ENCODE measurements at places on chromosomes 3 and 15.

- no peak for DNase-seq
Measured at GRCh38 chr3:32597656-32598055, 27.0 kb upstream of the DYNC1LI1 start.

DNA sequence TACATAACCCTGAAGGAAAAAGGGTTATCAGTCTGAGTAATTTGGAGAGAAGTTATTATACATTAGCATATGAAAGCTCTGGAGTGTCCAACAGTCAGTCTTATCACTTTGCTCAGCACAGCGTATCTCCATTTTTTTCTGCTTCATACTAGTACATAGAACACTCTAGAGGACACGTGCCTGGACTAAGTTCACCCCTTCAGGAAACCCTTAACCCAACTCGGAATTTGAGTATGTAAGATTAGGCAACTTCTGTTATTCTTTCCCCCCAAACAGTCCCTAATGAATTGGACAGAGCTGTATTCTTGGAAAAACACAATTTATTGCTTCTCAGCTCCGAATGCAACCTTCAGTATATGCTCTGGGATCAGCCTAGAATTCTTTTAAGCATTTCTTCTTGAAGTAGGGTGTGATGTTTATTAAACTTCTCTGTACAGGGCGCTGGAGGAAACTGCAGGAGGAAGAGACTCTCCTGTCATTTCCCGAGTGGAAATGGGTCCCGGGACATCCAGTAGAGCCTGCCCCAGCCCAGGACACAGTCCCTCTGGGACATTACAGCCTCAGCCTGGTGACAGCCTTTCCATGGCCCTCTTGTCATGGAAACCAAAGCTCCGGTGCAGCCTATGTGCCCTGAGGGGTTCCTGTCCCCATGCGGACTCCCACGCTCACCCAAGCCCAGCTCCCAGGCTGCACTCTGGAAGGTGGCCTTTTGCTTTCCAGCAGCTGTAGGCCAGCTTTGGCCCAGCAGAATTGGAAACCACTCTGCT, 37.3 kb upstream of the CMTM8 start:
- no peak for DNase-seq

DNA sequence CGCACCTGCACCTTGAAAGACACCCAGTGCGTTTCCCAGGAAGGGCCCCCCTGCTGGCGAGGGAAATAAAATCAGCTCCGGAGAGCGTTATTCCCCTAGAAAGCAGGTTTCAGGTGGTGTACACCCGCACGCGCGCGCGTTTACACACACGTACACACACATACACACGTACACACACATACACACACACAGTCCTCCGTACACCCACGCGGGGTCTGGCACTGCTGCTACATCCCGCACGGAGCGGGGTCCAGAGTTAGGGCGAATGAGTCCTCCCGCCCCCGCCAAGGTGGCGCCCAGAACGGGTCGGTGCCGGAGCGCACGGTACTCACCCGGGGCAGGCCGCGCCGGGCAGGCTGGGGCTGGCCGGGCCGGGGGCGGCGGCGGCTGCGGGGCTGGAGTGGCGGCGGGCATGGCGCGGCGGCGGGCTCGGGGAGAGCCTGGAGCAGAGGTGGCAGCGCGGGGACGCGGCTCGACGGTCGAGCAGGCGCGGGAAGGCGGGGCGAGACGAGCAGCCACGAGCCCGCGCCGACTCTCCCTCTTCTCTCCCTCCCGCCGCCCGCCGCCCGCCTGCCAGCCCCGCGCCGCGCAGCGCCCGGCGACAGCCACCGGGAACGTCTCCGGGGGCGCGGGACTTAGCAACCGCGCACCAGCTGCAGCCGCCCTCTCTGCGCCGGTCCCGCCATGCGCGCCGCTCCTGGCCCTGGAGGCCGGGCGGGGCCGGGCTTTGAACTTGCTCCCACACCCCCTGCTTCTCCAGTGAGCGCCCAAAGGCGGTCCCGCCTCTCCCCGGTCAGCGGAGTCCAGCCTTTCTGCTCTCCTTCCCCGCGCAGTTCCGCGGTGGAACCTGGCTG, at the start of gene DCLK3:
Gene DCLK3 (minus strand): TSS at position 704 of the 854 bp plus-strand sequence. CDS start 290 bp downstream, at position 414.
- DNase-seq, result no peak

- DNase-seq, result no peak
Measured at GRCh38 chr3:69738859-69739203, 433 bp upstream of the MITF start.

DNA sequence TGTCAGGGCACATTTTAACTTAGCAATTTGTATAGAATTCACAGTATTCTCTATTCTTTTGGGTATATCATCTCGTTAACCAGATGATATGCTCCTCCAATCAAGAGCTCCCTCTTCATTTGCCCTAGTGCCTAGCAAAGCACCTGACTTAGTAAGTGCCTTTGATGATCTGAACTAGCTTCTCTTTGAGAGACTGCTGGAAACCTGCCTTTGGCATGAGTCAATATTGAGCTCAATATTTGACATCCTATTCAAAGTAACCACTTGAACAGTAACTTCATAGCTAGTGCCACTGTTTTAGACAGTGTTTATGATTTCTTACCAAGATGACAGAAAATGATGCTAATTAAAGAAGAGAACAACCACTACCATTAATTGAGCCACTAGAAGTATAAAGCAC, 696.3 kb upstream of the UBE2E2 start:
- no peak for DNase-seq

- DNase-seq, result no peak
Measured at GRCh38 chr15:68429691-68430470, 2.1 kb downstream of the ITGA11 start.

GRCh38 chr3:27729325-27729724, 7.2 kb upstream of the EOMES start:
- no peak for DNase-seq

- no peak for DNase-seq
Measured at GRCh38 chr15:45228931-45229330, 23.1 kb upstream of the SLC28A2 start.

DNA sequence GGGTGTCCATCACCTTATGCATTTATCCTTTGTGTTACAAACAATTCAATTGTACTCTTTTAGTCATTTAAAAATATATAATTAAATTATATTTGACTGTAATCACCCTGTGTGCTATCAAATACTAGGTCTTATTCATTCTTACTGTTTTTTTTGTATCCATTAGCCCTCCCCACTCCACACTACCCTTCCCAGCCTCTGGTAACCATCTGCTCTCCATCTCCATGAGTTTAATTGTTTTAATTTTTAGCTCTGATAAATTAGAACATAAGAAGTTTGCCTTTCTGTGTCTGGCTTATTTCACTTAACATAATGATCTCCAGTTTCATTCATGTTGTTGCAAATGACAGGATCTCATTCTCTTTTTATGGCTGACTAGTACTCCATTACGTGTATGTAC, 16.8 kb downstream of the C3orf20 start:
- no peak for DNase-seq

DNA sequence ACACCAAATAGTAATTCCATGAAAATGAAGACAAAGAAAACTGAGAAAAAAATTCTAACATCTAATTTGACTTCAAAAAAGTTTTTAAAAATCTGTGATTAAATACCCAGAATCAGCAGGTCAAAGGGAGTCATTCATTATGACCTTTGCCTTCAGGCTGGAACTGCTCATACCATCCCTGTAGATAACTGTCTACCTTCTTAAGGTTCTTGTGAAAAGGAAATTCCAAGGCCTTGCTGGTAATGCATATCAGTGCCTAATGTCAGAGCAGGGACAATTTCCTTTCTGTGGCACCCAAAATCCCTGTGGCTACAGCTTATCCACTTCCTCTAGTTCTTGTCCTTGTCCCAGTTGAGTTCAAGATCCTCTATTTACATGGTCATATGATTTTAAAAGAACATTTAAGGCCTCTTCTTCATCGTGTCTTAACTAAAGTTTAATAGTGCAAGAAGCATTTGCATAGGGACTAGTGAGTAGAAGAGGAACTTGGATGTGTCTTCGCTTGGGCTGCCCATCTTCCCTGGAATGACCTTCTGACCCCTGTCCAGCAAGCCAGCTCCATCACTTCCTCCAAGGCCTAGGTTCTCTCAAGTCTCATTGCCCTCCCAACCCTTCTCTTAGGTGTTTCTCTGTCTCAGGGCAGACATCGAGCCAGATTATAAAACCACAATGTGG, 8.7 kb upstream of the PLCL2 start:
- DNase-seq, result no peak

DNA sequence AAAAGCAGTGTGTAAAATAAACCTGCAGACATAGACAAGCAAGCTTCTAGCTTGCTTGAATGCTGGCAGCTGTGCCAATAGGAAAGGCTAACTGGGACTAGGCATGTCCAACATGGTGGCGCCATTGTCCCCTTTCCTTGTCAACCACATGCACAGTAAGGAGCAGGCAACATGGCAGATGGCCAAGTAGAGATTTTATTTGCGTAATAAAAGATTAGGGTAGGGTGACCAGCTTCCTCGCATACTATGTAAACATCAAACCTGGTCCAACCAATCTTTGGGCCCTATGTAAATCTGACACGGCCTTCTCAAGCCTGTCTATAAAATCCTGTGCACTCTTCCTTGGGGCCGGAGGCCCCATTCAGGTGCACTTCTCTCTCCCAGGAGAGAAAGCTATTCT, 575.4 kb upstream of the GOLIM4 start:
- no peak for DNase-seq

GRCh38 chr3:185658504-185658912, 72.4 kb downstream of the SENP2 start:
- peak; percentile 3 for DNase-seq

DNA sequence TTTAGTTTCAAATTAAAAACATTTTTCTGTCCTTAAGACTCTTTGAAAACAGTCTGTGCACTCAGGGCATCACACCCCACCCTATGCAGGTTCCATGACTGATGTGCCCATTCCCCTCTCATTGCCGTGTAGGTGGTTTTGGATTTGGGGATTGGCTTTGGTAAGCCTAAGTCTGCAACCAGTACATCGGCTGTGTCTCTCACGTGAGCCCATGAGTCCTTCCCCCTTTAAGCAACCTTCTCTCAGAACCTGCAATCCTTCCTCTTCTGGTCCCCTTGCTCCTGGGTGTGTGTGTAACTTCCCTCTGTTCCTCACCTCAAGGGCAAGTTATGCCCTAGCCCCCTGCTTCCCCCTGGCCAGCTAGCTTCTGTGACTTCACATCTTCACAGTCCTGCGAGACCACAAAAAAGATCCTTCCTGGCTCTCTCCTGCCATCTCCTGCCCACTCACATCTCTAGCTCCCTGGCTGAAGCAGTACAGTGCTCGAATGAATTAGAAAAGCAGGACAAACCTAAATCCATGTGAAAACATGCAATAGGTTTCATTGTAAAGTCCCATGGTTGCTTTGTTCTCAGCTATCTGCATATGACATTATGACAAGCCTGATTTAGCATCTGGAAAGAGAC, 126.7 kb downstream of the UACA start:
- DNase-seq, result no peak

GRCh38 chr15:45333550-45333949, 44.8 kb downstream of the GATM start:
- DNase-seq, result no peak

- DNase-seq, result no peak
Measured at GRCh38 chr3:72245183-72245811, 460.3 kb upstream of the PROK2 start.

DNA sequence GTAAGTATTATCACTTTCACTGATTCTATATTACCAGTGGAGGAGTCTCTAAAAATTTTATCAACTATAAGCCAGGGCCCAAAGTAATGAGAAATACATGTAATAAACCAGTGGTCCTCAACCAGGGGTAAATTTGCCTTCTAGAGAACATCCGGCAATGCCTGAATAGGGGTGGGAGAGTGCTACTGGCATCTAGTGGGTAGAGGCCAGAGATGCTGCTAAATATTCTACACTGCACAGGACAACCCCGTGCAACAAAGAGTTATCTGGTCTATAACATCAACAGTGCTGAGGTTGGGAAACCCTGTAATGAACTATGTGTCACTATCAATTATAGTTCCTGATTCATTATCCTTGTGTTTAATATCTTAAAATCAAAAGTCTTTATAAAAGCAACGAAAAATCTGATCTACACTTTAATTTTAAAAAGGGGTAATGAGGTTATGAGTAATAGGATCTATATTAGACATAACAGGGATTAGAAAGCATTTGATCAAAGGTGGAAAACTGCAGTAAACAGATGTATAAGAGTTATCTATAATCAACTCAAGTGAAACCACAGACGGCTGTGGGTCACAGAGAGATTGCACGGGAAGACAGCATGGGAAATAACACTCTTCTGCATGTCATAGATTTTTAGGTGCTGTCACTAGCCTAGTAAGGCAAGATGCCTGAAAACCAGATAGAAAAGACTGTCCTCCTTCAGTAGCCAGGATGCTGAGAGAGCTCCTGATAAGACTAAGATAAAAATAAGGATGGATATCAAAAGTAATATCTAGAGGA, 2.0 kb downstream of the LYSMD2 start:
- peak; percentile 40 for DNase-seq

GRCh38 chr3:144801890-144802289, 830.3 kb downstream of the DIPK2A start:
- DNase-seq, result no peak

- no peak for DNase-seq
Measured at GRCh38 chr3:34387826-34388564, 589.6 kb downstream of the PDCD6IP start.

- DNase-seq, result no peak
Measured at GRCh38 chr15:66953523-66954229, 111.7 kb upstream of the SMAD3 start.

- DNase-seq, result no peak
Measured at GRCh38 chr3:113295463-113295862, 84.1 kb downstream of the BOC start.

- DNase-seq, result no peak
Measured at GRCh38 chr3:11850003-11850402, 3.3 kb upstream of the TAMM41 start.

DNA sequence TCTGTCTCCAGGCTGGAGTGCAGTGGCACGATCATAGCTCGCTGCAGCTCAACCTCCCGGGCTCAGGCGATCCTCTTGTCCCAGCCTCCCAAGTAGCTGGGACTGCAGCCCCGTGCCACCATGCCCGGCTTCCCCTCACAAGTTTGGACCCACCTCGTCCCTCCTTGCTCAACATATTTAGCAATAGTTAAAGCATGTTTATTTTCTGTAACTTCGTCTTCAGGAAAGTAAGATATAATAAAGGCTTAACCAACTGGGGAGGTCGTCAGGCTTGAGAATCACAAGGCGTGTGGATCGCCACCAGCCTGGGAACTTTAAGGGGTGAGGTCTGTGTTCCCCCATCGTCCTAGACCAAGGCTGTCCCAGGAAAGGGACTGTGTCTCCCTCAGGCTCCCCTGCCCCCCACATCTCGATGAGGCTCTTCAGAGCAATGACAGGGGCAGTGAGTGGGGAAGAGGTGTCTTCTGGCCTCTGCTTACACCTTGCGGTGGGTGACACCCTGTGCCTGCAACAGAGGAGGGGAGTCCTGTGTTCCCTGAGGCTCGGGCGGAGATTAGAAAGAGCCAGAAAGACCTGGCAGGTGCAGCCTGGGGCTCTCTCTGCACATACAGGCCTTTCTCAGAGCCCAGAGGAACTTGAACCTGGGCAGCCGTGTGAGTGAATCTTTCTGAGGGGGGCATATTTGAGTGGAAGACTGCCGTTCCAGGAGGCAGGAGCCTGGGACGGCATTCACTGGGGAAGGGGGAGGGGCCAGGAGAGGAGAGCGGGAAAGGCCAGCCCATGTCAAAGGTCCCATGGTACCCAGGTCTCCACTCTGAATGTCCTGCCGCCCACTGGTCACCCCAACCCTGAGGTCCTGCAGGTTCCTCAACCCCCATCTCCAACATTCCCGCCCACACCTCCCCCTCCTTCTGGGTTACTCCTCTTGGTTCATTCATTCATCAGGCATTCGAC, 152.3 kb downstream of the SMAD6 start:
- DNase-seq, result no peak

All from activated CD4-positive, alpha-beta T cell treated with anti-CD3 and anti-CD28 coated beads, Interleukin-2, Interleukin-4, amounts not matched to agents 100 ng/mL and 50 ng/mL, durations not matched to agents 16 hours and 8 hours (primary cell).